Stimulated activated naive B cell treated with anti-CD40 and anti-IgM and Interleukin-4, amounts not matched to agents 10 μg/mL and 1 μg/mL and 100 μg/mL, for 72 hours (primary cell): ENCODE measurements at places on chromosomes 6 and 20.

DNA sequence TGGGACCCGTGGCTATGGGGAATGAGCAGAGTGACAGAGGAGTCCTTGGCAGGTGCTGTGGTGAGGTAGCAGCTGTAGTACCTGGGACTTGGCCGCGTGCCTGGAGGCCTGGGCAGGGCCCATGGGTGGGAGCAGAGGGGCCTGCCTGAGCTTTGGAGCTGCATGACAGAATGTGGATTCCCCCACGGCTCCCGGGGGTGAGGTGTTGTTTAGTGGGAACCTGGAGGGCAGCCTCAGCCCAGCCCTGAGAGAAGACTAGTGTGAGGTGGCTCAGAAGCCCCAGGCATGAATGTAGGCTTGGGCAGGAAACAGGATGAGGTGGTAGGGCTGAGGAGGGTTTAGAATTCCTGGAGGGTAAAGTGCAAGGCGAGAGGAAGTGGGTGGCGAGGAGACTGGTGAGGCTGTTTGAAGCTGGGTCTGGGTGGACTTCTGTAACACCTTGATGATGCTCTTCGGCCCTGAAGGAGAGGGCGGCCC is 86.5 kb upstream of the SCP2D1 start:
- H3K4me1 ChIP-seq: peaks cover 40% of the 10 kb centered on the region
- peak overlapping the region; percentile 37 for H3K4me3 ChIP-seq
- H3K36me3 ChIP-seq: peaks cover 5% of the 10 kb centered on the region
- peak overlapping the region; percentile 26 for H3K27ac ChIP-seq
- DNase-seq: no peak

- no peak overlapping the region for H3K4me3 ChIP-seq
- no peak for DNase-seq
- no peaks in the 10 kb centered on the region for H3K4me1 ChIP-seq
- H3K27ac ChIP-seq: no peak overlapping the region
- H3K27me3 ChIP-seq: peaks cover 8% of the 10 kb centered on the region
- peaks cover 6% of the 10 kb centered on the region for H3K36me3 ChIP-seq
Measured at GRCh38 chr6:169378620-169379381, 125.2 kb upstream of the THBS2 start.

DNA sequence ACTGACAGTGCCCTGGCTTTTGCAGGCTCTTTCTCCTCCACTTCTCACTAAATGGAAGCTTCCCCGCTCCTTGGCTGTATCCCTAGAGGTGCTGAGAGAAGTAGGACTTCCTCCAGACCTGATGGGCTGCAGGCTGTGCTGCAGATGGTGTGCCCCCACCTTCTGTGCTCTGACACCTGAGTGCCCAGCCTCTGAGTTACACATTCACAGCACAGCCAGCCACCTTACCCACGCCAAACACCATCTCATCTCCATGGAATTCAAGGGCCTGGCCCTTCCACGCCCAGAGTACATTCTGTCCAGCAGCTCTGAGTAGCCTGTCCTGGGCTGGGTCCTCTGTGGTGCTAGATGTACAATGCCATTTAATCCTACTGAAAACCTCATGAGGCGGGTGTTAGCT is 5.3 kb downstream of the SFTA2 start:
- no peak overlapping the region for H3K27ac ChIP-seq
- no peak for DNase-seq
- H3K4me3 ChIP-seq: no peak overlapping the region
- H3K27me3 ChIP-seq: peaks cover 6% of the 10 kb centered on the region
- peaks cover 63% of the 10 kb centered on the region for H3K36me3 ChIP-seq
- H3K4me1 ChIP-seq: no peaks in the 10 kb centered on the region

DNA sequence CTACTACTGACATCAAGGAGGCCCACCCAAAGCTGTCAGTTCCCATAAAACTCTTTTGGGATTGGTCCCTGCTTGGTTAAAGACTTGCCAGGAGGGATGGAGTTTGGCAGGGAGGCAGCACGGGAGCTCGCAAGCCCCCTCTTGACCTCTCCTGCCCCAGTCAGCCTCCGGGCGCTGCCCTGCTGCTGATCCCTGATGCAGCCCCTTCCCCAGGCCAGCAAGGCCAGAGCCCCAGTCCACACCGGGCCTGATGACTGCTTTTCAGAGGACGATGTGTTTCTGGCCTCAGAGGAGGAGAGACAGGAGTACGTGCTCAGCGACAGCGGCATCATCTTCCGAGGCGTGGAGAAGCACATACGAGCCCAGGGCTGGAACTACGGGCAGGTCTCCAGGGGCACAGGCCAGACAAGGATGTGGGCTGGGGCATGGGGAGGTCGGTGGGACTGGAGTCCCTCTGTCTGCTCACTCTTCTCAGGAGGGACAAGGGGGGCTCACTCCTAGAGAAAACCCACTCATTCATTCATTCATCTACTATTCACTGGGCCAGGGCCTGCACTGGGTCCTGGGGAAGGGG is 15.6 kb downstream of the TGM6 start:
- H3K27me3 ChIP-seq: peaks cover 9% of the 10 kb centered on the region
- H3K27ac ChIP-seq: no peak overlapping the region
- no peaks in the 10 kb centered on the region for H3K36me3 ChIP-seq
- H3K4me3 ChIP-seq: no peak overlapping the region
- H3K4me1 ChIP-seq: peaks cover 9% of the 10 kb centered on the region

GRCh38 chr6:74752303-74752702 is 453.6 kb downstream of the COL12A1 start:
- H3K4me3 ChIP-seq: no peak overlapping the region
- no peak overlapping the region for H3K27ac ChIP-seq
- H3K36me3 ChIP-seq: no peaks in the 10 kb centered on the region
- H3K4me1 ChIP-seq: no peaks in the 10 kb centered on the region

DNA sequence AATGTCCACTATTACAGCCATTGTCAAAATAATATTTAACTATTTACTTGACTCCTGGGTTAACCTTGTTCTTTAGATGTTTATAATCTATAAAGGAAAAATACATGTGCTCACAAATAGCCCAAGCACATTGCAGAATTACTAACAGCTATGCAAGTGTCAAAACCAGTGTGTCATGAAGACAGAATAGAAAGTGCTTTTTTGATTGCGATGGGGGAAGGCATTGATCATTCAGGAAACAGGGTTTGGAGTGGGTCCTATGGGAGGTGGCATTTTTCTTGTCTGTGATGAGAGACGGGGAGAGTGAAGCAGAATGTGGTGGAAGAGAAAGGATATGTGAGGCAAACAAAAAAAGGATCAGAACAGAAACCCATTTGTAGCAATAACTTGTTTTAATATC is 1.0 kb upstream of the AGPAT4 start:
- H3K4me1 ChIP-seq: peaks cover 6% of the 10 kb centered on the region
- no peak overlapping the region for H3K4me3 ChIP-seq
- H3K27ac ChIP-seq: no peak overlapping the region
- DNase-seq: no peak

- H3K27me3 ChIP-seq: peaks cover 17% of the 10 kb centered on the region
- H3K36me3 ChIP-seq: no peaks in the 10 kb centered on the region
- DNase-seq: no peak
- no peak overlapping the region for H3K27ac ChIP-seq
Measured at GRCh38 chr6:160881148-160881808, 110.3 kb upstream of the MAP3K4 start.

DNA sequence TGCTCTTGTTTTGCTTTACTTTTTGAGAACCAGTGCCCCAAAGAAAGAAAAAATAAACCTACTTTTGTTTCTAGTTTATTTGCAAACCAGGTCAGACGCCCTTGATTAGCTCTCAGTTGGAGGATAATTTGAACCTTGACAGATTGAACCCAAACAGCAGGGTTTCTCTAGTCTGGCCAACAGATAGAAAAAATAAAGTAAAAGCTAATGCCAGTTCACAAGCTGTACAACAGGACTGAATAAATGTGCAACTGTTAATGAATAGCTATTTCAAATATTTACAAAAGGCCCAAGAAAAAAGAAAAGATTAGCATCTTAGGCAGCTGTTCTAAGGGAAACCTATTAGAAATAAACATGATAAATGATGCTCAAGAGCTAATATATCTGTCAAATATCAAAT is 331.8 kb downstream of the CDKAL1 start:
- no peak overlapping the region for H3K27ac ChIP-seq
- DNase-seq: no peak
- H3K4me1 ChIP-seq: no peaks in the 10 kb centered on the region
- H3K4me3 ChIP-seq: no peak overlapping the region
- H3K36me3 ChIP-seq: peaks cover 1% of the 10 kb centered on the region

DNA sequence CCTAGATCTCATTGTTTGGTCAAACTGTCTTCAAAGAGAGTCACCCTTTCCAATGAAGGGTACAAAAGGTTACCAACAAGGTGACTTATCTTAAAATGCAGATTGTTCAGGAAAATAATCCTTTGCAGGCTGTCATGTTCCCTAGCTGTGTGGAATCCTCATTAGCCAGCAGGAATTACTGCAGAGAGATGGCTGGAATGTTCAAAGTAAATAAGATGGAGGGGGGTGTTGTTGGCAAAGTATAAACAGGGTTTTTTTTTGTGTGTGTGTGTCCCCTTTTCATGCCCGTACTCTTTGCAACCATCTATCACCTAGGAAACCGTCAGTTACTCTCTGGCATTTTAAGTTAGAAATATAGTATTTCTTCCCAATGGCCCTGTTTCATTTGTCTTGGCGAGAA is 6.5 kb downstream of the NEDD9 start:
- no peak overlapping the region for H3K4me3 ChIP-seq
- H3K36me3 ChIP-seq: peaks cover 30% of the 10 kb centered on the region
- H3K4me1 ChIP-seq: peaks cover 47% of the 10 kb centered on the region
- DNase-seq: no peak
- H3K27me3 ChIP-seq: no peaks in the 10 kb centered on the region
- H3K27ac ChIP-seq: peak overlapping the region; percentile 78

- H3K27ac ChIP-seq: no peak overlapping the region
- DNase-seq: no peak
- H3K27me3 ChIP-seq: no peaks in the 10 kb centered on the region
- peaks cover 14% of the 10 kb centered on the region for H3K4me1 ChIP-seq
- no peaks in the 10 kb centered on the region for H3K36me3 ChIP-seq
Measured at GRCh38 chr6:71496018-71496721, 207.6 kb downstream of the OGFRL1 start.

GRCh38 chr6:109978174-109979032 is at the start of gene GPR6:
Gene GPR6, plus strand, starts transcription at chr6:109978311. Its CDS starts 802 bp downstream, at chr6:109979113.
- H3K4me1 ChIP-seq: no peaks in the 10 kb centered on the region
- H3K27me3 ChIP-seq: peaks cover 88% of the 10 kb centered on the region
- H3K36me3 ChIP-seq: peaks cover 3% of the 10 kb centered on the region
- H3K4me3 ChIP-seq: no peak within 1 kb of the TSS

DNA sequence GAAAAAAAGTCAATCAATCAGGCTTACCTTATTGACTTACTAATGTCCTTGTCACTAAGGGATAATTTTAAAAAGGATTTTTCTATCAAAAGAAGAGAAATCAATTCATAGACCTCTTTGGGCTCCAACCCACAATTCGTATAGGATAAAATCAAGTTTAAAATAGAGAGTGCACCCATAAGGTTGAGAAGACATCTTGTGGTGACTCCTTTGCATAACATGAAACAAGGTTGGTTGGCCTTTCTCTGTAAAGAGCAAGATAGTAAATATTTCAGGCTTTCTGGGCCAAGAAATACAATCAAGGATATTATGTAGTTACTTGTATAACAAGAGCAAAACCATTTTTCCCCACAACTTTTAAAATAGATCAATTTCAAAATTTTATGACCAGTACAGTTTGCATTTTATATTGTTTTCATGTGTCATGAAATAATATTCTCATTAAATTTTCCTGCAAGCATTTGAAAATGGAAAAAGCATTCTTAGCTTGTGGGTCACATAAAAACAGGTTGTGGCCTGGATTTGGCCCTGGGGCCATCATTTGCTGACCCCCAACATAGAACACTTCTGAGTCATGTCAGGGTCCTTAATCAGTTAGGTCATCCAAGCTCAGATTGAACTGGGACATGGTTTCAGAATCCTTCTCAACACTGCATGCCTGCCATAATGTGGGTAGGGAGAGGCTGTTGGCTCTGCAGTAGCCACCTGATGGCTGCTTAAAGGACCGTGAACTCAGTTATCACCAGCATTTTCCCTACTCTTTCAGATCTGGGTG is 76.7 kb downstream of the MYB start:
- no peak overlapping the region for H3K27ac ChIP-seq
- H3K4me3 ChIP-seq: no peak overlapping the region
- H3K36me3 ChIP-seq: no peaks in the 10 kb centered on the region

GRCh38 chr6:97081010-97081590 is 156.6 kb downstream of the KLHL32 start:
- H3K27ac ChIP-seq: no peak overlapping the region
- H3K27me3 ChIP-seq: peaks cover 5% of the 10 kb centered on the region
- H3K4me1 ChIP-seq: no peaks in the 10 kb centered on the region
- no peak for DNase-seq
- H3K4me3 ChIP-seq: no peak overlapping the region

DNA sequence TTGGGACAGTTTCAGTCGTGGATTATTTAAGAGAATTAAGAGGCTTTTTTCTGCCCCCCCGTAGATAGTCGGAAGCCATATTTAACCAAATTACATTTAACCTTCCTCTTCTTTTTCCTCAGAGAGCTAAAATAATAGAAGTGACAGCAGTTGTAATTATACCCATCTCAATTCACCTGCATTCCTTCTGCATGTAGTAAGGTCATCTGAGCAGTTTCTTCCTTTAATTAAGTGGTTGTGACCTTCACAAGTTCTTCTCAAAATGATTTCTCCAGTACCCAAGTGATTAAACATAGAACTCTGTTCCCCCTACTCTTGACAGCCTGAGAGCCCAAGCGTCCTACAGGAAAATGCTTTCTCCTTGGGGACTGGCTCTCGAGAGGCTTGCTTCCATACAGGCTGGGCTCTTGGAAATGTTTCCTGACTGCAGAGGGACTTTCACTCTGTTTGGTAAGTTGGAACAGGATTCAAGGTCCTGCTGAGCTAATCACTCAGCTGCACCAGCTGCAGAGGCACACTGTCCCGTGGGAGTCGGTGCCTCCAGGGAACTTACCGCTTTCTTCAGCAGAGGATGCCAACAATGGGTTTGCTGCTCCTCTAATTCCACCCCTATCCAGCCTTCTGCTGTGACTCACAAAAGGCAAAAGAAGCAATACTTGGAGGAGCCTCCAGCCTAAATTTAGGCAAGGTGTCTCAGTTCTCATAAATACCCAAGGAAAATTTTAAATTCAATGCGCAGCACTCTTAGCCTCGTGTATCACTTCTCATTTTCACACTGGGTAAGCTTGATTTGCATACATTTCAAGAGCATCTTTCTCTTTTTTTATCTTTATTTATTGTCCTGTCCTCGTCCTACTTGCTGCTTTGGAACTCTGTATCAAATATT is 414.9 kb downstream of the KIF16B start:
- peaks cover 72% of the 10 kb centered on the region for H3K4me1 ChIP-seq
- peak; percentile 53 for DNase-seq
- H3K36me3 ChIP-seq: peaks cover 6% of the 10 kb centered on the region
- peak overlapping the region; percentile 77 for H3K27ac ChIP-seq
- H3K4me3 ChIP-seq: peak overlapping the region; percentile 49
- H3K27me3 ChIP-seq: no peaks in the 10 kb centered on the region

DNA sequence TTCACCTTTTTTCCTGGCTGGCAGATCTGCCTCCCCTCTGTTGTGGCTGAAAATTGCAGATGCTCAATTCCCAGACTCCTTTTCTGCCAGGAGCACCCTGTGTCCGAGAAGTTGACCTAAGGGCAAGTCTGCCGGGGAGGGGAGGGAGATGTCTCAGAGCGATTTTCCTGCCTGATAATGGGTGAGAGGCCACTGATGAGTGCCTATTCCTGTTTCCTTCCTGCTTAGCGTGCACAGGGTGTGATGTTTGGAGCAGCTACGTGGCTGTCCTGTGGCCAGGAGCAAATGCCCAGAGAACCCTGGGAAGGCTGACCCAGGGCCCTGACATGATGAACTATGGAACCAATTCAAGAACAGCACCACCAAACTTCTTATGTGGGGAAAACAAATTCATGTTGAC is 22.5 kb downstream of the SOX4 start:
- H3K36me3 ChIP-seq: no peaks in the 10 kb centered on the region
- no peak for DNase-seq
- no peak overlapping the region for H3K4me3 ChIP-seq
- H3K4me1 ChIP-seq: peaks cover 8% of the 10 kb centered on the region
- H3K27ac ChIP-seq: no peak overlapping the region
- H3K27me3 ChIP-seq: no peaks in the 10 kb centered on the region
